Cardiac fibroblast (primary cell): ENCODE measurements at places on chromosomes 5 and 9.

DNA sequence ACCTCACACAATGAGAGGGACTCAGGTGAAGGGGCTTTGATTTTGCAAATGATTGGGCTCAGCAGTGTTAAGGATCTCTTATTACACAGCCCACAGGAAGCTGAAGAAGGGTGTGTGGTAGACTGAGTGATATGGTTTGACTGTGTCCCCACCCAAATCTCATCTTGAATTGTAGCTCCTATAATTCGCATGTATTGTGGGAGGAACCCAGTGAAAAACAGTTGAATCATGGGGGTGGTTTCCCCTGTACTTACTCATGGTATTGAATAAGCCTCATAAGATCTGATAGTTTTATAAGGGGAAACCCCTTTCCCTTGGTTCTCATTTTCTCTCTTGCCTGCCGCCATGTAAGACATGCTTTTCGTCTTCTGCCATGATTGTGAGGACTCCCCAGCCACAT is 132.5 kb upstream of the FBXL7 start:
- DNase-seq, result peak; percentile 16

DNA sequence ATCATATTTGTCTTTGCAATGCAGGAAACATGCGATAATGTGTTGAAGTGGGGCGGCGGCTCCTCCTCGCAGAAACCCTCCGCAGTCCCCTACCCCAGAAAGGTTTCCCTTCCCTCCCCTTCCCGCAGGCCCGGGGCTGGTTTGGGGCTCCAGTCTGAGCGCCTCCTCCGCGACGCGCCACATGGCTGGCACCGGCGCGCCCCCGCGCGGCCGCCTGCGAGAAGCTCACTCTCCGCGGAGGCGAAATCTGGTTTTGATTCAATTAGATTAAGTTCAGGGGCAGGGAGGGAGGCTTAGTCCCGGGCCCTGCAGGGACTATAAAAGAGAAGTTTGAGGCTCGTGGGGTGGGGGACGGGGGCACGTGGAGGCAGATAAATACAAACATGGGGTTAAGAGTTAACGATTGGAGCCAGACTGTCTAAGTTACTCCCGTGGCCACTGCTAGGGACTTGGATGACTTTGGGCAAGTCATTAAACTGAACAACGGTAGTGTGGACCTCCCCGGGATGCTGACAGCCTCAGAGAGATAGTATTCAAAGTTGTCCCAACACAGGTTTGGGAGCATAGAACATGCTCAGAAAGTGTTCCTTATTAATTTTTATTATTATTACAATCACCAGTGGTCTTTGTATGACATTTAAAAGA is 69.4 kb downstream of the MSX2 start:
- DNase-seq, result peak; percentile 58

GRCh38 chr9:9790216-9790872 is 822.5 kb downstream of the PTPRD start:
- DNase-seq, result peak; percentile 18

DNA sequence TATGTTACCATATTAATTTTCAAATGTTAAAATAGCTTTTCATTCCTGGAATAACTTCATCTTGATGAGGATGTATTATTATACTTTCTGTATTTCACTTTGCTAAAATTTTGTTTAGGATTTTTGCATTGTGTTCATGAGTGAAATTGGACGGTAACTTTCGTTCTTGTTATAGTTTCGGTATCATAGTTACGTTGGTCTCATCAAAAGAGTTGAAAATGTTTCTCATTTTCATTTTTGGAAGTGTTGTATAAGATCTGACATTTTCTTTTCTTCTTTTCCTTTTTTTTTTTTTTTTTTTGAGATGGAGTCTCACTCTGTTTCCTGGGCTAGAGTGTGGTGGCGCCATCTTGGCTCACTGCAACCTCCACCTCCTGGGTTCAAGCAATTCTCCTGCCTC is 20.0 kb downstream of the PRRT1B start:
- DNase-seq, result no peak

DNA sequence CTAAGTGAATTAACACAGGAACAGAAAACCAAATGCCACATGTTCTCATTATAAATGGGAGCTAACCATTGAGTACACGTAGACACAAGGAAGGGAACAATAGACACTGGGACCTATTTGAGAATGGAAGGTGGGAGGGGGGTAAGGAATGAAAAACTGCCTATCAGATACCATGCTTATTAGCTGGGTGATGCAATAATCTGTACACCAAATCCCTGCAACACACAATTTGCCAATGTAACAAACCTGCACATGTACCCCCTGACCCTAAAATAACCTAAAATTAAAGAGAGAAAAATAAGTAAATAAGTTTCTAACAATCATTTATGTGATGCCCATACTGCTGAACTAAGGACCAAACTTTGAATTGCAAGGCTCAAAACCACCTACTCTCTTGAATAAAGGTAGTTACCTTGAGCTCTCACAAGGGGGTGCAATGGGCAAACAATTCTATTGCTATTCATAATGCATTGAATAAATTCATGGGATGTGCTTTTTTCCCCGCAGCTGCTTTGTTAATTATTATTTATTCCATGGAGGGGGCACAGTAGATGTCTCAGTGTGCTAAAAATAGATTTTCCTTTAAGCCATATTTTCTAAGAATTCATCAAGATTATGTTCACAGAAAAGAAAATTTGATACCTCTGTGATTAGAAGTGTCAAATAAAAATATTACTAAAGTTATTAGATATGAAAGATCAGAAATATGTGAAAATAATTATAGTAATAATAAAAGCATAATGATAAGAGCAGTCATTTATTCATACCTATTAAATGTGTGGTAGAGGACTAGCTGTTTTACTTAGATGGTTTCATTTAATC is 76.2 kb upstream of the PTPN3 start:
- peak; percentile 73 for DNase-seq

DNA sequence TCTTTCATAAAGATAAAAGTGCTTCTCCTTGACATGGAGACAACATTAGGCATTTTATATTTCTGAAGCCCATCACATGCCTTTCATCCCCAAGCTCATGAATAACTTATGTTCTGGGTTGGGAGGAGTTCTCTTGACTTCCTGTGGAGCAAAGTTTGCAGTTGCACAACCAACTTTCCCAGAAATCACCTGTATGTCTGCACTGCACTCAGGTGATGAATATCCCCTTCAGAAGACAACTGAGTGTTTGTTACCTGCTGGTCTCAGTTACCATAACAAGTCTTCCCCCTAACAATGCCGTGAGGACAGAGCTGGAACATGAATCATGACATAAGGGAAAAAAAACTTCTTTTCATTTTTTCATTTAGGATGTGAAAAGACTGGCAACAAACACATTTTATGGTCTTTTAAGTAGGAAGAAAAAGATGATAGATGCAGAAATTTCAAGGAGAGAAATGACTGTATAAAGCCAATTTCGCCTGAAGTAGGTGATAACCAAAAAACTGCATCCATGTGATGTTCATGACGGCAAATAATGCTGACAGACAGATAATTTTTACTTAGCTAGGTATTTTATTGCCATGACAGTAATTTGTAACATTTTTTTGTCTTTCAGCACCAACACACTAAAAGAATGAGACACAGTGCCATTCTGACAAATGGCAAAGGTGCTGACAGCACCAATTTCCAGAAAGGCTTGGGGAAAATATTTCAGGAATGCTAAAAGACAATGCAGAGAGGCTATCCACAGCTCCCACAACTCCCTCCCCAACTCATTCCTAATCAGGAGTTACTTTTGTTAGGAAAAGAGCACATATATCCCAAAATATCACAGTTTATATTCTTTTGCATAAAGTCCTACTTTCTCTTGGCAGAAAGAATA is 656.3 kb downstream of the PRELID2 start:
- DNase-seq, result peak; percentile 18
